GF-D8 (cell line): ENCODE measurements at places on chromosomes 2 and 18.

GRCh38 chr2:18430996-18431748 lies 129.3 kb downstream of the RDH14 start:
- no peak for DNase-seq

DNA sequence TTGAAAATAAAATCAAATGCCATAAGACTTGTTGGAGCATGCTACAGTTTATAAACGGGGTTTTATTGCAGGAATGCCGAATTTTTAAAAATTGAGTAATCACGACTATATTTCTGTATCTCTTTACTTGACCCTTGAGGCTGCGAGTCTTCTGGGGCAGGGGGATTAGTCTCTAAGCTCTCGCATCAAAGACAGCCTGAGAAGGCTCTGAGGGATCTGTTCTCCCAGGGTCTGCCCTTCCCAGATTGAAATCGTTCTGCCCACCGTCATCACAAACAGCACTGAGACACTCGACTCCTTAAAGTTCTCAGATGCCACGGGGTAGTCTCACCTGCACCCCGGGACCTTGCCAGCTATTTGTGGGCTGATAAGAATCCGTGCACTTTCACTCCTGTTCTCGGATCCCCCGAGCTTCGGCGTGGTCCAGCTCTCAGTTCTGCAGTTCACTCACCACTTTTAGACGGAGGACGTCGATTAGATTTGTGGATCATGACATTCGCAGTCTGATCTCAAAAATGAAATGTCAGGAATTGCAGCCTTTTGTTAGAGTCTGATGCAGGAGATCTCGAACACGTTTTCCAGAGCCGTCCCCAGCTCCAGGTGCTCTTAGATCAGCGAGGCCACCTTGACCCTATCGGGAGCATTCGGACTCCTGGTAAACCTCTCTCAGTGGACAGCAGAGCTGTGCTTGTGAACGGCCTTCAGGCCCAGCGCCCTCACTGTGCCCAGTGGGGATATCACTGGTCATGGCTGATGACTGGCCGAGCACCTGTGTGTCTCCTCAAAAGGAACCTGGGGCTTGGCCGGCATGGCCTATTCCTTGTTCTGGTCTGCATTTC lies 43.0 kb downstream of the TWIST2 start:
- DNase-seq: no peak

- no peak for DNase-seq
Measured at GRCh38 chr18:29496152-29496680, 1319.3 kb upstream of the CDH2 start.

- no peak for DNase-seq
Measured at GRCh38 chr2:63926815-63927214, 85.1 kb downstream of the UGP2 start.

DNA sequence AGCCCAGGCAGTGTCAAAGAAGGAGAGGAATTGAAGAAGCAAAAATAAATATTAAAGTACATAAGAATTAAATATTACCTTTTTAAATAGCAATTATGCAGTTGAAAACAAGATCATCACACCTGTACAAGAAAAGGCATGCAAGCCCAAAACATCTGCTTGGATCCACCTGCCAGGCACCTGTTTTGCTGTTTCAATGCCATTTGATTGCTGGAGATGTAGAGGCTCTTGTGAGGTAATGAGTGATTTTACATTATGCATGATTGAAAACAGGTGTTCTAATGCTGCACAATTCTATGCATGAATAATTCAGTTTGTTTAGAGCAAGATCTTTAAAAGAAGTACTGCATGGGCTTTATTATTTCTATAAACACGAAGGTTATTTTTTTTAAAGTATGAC lies 700.6 kb upstream of the ZEB2 start:
- DNase-seq: no peak

- no peak for DNase-seq
Measured at GRCh38 chr2:149797030-149797429, 209.5 kb upstream of the MMADHC start.

- no peak for DNase-seq
Measured at GRCh38 chr2:111930875-111931274, 32.5 kb downstream of the MERTK start.

GRCh38 chr2:208097801-208098200 lies 26.5 kb downstream of the CRYGD start:
- DNase-seq: no peak

DNA sequence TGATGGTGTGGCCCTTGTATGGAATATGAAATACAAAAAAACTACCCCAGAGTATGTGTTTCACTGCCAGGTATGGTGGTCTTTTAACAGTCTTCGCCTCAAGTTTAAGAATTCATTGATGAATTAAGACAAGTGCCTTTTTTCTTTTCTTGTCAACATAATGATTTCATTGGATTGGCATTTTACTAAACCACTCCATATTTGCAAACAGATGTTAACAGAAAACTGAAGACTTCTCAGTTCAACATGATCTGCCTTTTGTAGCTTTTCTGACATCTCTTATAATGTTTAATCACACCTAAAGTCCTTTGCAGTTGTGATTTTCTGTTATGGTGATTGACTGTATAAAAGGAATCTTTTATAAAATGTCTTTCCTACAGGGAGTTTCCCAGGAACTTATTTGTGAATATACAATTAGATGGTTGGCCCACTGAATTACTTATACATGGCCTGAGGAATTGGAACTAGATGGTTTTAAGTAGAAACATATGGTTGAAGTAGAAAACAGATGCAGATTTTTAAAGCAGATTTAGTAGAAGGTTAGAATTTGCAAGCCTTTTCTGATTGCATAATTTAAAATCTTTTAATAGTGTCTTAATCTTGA lies 39.7 kb downstream of the DYNC1I2 start:
- DNase-seq: no peak

GRCh38 chr2:45928946-45929345 lies 277.5 kb downstream of the PRKCE start:
- DNase-seq: no peak

DNA sequence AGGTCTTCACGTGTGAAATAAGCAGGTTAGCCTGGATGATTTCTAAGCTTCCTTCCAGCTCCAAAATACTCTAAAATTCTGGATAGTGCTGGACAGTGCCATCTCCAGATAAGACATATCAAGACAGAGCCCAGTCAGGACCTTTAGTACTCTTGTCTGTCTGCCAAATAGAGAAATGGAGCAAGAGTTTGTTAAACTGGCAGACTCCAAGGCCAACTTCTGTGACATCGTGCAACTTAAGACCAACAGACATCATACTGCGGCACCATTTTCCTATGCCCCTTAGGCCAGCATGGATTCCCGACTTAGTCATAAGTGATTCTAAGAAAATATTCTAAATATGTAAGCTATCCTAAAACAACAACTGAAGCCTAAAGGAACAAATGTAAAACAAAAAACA lies 118.6 kb downstream of the RBMS1 start:
- DNase-seq: no peak
